RWPE1 (cell line): ENCODE measurements at places on chromosomes 1 and 21.

- DNase-seq, result no peak
Observed at GRCh38 chr1:65493802-65494201, 73.3 kb downstream of the LEPR start.

- DNase-seq, result no peak
Observed at GRCh38 chr1:189811960-189812359, 665.7 kb downstream of the BRINP3 start.

DNA sequence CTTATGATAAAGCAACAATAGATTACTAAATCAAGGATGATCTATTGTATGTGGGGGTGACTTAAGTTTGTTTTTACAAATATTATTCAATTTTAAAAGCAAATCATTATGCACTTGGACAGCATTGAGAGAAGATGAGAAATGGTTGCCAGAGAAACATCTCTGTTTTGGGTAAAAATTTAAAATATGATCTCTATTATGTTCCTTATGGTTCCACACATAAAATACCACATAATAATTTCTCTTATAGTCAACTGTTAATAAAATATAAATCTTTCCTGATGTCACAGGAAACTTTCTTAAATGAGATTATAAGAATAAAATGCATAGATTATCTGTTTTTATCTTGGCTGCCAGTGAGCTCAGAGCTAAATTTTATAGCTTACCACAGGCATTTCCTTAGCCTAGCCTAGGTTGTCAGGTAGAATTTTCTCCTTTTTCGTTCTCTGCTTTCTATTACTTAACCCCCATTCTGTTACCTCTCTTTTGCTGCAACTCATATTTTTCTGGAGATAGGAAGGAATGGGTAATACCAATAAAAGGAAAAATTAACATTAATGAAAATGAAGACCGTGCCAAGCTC lies 109.7 kb downstream of the TGFB2 start:
- no peak for DNase-seq

GRCh38 chr1:21662426-21663247 lies 6.5 kb downstream of the RAP1GAP start:
- DNase-seq, result no peak

GRCh38 chr1:204931768-204932572 lies 61.3 kb downstream of the NFASC start:
- no peak for DNase-seq

DNA sequence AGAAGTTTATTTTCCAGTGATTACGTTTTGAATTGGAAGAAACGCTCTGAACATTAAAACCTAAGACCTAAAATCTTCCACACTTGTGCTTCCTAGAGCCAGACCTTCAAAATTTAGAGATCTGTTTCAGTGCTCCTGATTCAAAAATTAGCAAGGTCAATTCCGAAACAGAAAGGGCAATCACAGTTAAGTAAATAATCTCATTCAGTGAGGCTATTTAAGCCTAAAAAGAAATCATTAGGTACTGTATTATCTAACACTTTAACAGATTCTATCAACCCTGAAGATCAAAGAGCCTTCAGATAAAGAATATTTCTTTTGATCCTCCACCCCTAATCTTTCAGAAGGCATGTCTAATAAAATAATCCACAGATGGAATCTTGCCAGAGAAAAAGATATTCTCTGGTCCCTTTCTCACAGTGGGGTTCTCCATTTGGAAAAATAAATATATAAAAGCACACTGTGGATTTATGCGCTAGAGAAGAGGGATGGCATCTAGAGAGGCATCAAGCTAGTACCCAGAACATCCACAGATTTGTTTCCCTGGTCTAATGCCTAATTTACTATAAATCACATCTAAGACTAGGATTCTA lies 54.4 kb downstream of the ZZZ3 start:
- no peak for DNase-seq

GRCh38 chr1:213697192-213697802 lies 290.5 kb upstream of the PROX1 start:
- no peak for DNase-seq

- no peak for DNase-seq
Observed at GRCh38 chr1:73953186-73953585, 244.8 kb downstream of the LRRIQ3 start.

- no peak for DNase-seq
Observed at GRCh38 chr1:214700437-214700836, 97.4 kb downstream of the CENPF start.

- DNase-seq, result no peak
Observed at GRCh38 chr21:45113543-45113942, 39.2 kb downstream of the ADARB1 start.

GRCh38 chr1:214439352-214440119 lies 111.9 kb downstream of the PTPN14 start:
- DNase-seq, result peak; percentile 92

DNA sequence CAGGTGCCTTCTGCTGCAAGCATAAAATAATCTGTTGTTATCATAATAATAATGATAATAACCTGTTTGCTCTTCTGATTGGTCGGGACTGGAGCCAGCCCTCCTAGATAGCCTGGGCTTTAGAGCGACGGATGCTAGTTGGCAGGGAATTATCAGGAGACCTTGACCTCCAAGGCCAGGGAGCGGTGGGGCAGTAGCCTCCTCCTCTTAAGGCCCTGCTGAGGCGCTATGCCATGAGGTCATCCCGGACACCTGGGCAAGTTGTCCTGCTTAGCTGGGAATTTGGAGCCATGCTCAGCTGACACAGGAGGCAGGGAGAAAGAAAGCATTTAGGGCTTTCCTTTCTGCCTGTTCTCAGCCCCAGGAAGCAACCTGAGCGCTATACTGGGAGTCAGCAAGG lies 15.6 kb downstream of the C1orf115 start:
- DNase-seq, result no peak

- DNase-seq, result no peak
Observed at GRCh38 chr1:63607322-63607721, 14.1 kb downstream of the PGM1 start.

- no peak for DNase-seq
Observed at GRCh38 chr1:30780409-30780808, 22.8 kb upstream of the LAPTM5 start.

DNA sequence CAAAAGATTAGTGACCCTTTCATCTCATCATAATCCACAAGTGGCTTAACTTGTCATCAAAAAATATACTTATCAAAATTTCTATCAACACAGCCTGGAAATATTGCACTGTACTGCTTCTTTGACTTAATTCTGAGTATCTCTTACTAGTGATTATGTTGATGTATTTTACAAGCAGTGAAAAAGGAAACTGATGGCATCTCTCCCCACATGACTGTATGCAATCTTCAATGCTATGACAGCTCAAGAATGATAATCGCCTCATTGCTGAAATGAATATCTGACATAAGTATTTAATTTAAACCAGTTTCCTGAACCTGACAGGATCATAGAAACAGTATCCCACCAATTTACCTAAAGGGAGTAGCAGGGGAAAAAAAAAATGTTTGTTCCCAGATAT lies 79.5 kb downstream of the DPYD start:
- DNase-seq, result no peak

GRCh38 chr1:168719306-168720111 lies 9.5 kb downstream of the DPT start:
- DNase-seq, result peak; percentile 95

GRCh38 chr1:208542309-208542708 lies 298.1 kb upstream of the PLXNA2 start:
- DNase-seq, result peak; percentile 4

GRCh38 chr1:205632669-205633169 lies 908 bp upstream of the ELK4 start:
- peak; percentile 21 for DNase-seq

GRCh38 chr1:192809307-192810252 lies 741 bp downstream of the RGS2 start:
- DNase-seq, result peak; percentile 38

- no peak for DNase-seq
Observed at GRCh38 chr1:32948390-32948722, 16.3 kb downstream of the RNF19B start.

- no peak for DNase-seq
Observed at GRCh38 chr1:39849203-39849602, 34.1 kb downstream of the TRIT1 start.

DNA sequence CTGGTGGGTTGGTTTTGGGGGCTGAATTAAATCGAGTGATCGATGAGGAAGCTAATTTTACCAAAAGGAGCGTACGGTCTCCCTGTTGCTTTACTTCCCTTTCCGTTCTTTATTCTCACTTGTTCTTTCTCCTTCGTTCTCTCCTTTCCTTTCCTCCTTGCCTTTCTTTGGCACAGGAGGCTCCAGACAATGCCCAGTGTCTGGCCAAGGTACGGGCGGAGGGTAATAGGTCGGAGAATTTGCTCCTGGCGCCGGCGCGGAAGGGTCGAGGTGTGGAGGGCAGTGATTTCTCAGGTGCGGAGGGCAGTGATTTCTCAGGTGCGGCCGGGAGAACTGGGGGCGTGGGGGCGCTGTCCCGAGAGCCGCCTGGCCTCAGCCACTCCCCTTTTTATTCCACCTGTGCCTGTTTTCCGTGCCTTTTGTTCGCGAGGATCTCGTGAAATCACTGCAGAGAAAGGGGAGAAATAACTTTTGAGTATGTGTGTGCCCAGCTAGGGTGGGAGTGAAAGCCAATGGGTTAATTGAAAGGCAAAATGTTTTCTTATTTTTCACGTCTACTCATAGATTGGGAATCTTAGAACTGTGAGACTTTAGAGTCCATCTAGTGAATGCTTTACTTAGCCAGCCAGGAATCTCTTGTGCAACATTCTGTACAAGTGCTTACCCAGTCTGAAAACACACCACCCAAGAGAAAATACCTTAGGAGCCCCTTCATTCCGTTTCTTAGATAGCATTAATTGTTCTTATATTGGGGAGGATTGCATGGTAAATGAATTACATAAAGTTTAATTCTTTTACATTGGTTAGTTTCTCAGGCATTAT lies 1.3 kb downstream of the FNBP1L start:
- peak; percentile 44 for DNase-seq

DNA sequence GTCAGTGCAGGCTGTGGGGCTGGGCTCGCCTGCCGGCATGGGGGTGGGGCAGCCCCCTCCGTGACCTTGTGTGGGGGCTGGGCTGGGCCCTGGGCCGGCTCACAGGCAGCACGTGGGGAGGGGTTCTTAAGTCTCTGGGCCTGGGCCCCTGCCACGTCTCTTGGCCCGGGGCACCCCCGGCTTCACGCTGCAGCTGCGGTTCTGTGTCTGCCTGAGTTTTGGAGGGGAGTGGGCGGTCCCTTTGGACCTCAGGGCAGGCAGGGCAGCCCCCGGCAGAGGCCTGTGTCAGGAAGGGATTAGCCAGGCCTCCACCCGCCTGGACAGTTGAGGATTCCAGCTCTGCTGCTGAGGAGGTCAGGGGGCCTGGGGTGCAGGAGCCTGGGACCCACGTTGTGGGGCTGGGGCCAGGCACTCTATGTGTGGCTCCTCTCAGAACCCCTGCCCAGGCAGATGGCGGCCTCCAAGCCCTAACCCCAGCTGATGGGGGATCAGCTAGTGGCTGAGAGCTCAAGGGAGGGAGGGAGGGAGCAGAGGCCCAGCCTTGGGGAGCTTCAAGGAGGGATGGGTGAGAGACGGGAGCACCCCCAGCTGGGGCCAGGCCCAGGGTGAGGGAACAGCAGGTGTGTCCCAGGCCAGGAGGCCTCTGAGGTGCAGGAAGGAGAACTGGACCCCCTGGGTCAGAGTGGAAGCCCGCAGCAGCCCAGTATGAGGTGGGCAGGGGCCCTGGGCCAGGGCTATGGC lies 1.8 kb upstream of the PLCH2 start:
- no peak for DNase-seq

- no peak for DNase-seq
Observed at GRCh38 chr1:67264152-67264551, 43.5 kb upstream of the IL12RB2 start.

DNA sequence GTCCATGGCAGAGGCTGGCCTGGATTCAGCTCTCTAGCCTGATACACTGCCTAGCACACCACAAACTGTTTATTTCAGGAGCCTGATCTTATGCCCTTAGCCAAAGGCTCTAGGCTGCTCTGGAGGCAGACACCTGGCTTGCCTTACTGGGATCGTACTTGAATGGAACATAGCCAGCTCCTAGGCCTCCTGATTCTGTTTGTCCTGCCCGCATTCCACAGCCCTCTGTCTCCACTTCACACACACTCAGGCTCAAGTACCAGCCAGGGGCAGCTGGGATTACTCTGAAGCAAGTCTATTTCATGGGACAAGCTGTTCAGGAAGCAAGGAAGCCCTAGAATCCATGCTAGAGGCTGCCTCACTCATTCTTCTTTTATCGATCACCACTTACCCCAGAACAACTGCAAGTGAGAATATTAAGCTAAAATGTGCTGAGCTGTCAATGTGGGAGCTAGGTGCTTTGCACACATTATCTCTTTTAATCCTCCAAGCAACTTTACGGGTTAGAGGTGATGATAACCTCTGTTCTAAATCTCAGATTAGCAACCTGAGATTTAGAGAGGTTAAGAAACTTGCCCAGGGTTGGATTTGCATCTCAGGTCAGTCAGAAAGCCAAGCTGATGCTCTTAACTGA lies 31.1 kb upstream of the CYP4B1 start:
- no peak for DNase-seq

GRCh38 chr1:202644219-202645096 lies 65.8 kb downstream of the SYT2 start:
- DNase-seq, result no peak

GRCh38 chr1:203325418-203326091 lies 20.2 kb downstream of the BTG2 start:
- DNase-seq, result no peak

- peak; percentile 80 for DNase-seq
Observed at GRCh38 chr21:43600642-43601402, 58.5 kb downstream of the HSF2BP start.

DNA sequence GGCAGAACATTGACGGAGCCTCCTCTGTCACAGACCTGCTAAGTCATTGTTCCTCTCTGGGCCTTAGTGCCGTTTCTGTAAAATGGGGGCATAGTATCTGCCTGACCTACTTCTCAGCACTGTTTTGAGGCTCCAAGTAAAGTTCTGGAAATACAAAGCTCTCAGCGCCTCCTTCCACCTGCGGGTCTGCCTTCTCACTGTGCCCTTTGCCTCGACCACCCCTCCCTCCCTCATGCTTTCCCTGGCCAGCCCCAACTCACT lies 15.4 kb upstream of the WASF2 start:
- DNase-seq, result no peak

DNA sequence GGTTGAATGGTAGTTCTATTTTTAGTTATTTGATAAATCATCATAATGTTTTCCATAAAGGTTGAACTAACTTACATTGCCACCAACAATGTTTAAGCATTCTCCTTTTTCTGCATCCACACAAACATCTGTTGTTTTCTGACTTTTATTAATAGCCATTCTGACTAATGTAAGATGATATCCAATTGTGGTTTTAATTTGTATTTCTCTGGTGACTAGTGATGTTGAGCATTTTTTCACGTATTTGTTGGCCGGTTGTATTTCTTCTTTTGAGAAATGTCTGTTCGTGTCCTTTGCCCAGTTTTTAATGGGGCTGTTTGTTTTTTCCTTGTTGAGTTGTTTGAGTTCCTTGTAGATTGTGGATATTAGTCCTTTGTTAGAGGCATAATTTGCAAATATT lies 24.6 kb upstream of the SLC35F3 start:
- no peak for DNase-seq

- DNase-seq, result peak; percentile 56
Observed at GRCh38 chr1:38308780-38309179, 262.2 kb upstream of the POU3F1 start.

GRCh38 chr1:20753589-20753988 lies 21.1 kb upstream of the SH2D5 start:
- DNase-seq, result no peak

- no peak for DNase-seq
Observed at GRCh38 chr1:211811848-211812247, 18.7 kb downstream of the LPGAT1 start.
